ENCODE measurements at places on chromosomes 11 and 22.

DNA sequence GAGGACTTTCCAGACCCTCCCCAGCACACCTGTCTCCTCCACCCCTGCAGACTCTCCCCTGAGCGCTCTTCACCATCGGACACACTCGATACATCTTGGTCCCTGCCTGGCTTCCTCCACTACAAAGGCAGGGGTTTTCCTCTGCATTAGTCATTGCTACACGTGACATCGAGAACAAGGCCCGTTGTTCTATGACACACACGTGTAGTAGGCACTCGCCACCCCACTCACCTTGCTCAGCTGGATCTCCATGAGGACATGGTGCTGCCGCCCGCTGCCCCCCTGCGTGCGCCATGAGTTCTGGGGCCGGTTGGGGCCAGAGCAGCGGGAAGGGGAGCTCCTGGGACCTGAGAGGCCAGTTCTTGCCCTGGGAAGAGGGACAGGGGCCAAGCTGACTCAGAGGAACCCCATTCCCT is 16.7 kb downstream of the ATG2A start:
- DNase-seq, result peak; percentile 66

DNA sequence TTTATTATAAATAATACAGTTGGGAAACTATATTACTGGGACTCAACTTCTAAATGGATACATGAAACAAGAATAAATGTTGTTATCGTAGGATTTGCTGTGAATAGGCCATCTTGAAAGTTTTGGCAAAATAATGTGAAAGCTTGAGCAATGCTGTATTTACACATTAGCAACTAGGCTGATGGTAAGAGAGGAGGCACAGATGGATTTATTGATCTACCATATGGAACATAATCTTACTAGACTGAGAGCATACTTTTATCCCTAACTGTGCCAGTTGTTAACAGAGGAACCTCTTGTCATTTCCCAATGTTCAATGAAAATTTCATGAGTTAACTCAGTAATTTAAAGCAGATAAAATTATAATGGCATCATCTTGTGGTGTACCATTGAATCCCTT is 22.8 kb downstream of the APIP start:
- no peak for DNase-seq

GRCh38 chr11:115939731-115940421 is 435.7 kb upstream of the CADM1 start:
- no peak for DNase-seq

- DNase-seq, result peak; percentile 8
Observed at GRCh38 chr11:69232821-69233743, 60.9 kb upstream of the MYEOV start.

DNA sequence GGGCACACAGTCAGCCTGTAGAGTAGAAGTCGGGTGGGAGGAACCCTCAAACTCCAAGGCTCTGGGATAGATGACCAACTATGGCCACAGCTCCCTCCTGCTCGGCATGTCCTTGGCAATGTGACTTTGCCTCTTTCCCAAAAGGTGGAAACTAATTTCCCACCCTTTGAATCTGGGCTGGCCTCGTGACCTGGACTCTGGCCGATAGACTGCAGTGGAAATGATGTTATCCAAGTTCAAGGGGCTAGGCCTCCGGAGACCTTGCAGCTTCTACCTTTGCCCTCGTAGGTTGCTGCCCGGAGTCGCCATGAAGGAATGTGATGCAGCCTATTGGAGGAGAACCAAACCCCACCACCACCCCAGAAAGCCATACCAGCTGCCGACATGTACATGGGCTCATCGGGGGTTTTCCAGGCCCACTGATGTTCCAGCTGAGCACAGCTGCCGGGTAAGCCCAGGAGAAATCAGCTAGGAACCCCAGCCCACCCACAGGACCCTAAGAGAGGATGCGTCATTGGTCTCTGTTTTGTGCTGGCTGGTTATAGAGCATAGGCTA is 30.4 kb downstream of the KCNJ4 start:
- no peak for DNase-seq
